Esophagus muscularis mucosa (tissue), 4 donors: ENCODE measurements at places on chromosomes 5 and 9. TPM values are rescaled to one million over a fixed set of nuclear protein-coding genes. Genes with fewer than 3 reads are reported as not detected.

Gene PRSS3
- not detected for total RNA-seq

Gene ABLIM3
- 40.9 TPM for total RNA-seq

DNA sequence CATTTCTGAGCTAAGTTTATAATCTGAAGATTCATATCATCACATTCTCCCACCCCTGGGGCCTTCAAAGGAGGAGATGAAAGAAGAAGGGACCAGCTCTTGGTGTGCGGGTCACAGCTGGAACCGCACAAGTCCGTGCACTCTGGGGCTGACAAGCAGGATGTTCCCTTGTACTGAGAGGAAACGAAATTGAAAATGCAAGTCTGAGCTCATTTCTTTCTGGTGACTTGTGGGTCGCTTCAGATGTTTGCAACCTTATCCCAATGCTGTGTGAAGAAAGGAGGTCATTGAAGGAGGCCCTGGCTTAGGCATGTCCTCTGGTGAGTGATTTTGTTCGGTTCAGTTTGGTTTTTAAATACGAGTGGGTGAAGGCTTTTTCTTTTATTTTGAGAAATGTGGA is 59.6 kb downstream of the C9orf152 start:
- DNase-seq = no peak

DNA sequence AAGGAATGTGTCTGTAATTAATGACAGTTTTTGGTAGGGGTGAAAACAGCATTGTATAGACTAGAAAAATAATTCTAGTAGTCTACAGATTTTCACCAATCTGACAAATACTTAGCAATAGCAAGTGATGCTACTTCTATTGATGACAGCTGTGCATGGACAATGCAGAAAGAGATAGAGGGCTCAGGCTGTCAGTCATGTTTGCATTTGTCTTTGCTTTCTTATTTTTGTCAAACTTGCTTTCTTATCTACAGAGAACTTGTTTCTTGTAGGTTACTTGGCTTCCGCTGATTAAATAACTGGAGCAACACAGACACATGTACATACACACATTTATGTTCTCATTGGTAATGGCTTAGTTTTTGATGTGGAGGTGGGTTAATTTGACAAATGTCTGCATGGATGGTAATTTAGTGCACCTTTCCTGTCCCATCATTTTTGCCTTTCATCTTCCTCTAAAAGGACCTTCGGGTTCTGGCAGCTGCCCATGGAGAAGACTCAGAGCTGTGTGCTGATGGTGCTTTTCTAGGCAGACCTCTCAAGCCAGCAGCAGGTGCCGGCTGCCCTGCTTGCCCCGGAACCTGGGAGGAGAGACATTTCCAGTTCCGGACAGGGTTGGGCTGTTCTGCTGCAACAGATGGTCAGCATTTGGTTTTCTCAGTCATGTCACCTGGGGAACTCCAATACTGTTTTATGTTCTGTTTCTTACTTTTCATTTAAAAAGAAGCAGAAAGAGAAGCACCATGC is 28.8 kb downstream of the CAMK4 start:
- DNase-seq = no peak

DNA sequence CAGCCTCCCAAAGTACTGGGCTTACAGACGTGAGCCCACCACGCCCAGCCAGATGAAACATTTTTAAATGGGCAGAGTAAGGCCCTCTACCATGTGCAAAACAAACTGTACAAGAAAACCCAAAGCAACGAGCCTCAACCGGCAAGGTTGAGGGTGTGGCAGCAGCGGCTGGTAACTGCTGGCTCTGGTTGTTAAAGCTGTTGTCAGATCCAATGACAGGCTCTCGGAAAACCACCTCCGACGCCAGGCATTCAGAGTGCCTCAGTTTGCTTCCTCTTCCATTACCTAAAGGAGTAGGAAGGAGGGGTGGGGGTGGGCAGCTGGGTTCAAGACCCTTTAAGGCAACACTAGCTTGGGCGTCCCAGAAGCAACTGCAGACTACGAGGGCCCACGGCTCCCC is 2.4 kb upstream of the ASB6 start:
- DNase-seq = no peak

DNA sequence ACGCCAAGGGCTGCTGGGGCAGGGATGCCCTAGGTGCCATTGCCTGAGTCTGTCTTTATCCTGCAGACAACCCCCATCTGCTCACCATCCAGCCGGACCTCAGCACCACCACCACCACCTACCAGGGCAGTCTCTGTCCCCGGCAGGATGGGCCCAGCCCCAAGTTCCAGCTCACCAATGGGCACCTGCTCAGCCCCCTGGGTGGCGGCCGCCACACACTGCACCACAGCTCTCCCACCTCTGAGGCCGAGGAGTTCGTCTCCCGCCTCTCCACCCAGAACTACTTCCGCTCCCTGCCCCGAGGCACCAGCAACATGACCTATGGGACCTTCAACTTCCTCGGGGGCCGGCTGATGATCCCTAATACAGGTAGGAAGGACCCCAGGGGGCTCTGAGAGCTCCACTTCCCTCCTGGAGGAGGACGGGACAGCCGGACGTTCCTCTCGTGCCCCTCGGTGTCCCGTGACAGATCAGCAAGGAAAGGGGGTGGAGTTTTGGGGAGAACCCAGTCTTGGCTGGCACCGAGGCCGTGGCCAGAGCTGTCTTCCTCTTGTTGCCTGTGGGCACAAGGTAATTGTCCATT is 24.9 kb downstream of the HK3 start:
- DNase-seq = no peak

DNA sequence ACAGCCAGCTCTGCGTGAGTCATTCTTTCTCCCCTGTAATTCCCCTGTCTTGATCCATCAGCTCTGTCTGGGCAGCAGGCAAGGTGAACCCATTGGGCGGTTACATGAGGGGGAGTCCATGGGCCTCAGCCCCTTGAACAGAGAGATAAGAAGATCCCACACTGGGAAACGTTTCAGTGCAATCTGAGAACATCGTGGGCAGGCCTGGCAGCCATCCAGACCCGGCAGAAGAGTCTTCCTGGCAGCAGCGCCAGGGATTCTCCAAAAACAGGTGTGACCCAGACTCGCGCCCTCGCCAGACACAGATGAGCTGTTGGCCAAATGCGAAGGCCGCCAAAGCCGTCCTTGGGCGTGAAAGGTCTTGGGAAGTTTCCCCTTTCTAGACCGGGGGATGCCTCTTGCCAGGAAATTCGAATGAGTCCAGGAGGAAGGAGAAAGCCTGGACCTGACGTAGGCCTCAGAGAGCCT is 6.4 kb upstream of the SLC12A7 start:
- DNase-seq = no peak

Gene GFI1B
- 0.17 TPM for total RNA-seq

- no peak for DNase-seq
These were observed 25.6 kb upstream of the POU4F3 start for GRCh38 chr5:146313027-146313426.

Gene PCDHA4
- 1.1 TPM for total RNA-seq

- DNase-seq = no peak
These were observed 238.4 kb downstream of the GOLPH3 start for GRCh38 chr5:31935496-31936369.

Gene GABRP
- not detected for total RNA-seq
